ENCODE measurements at places on chromosomes 6 and 20.
A peak's percentile ranks its signal among the peaks of the same experiment; 100 is the strongest.

- no peak for DNase-seq
These were observed 135.5 kb downstream of the ZDHHC14 start for GRCh38 chr6:157516319-157517026.

GRCh38 chr20:42093542-42094440 is 475.6 kb upstream of the CHD6 start:
- DNase-seq, result no peak

GRCh38 chr6:18122128-18123093 is at the start of gene NHLRC1:
Gene NHLRC1 (minus strand): TSS chr6:18122677. CDS start chr6:18122606, 71 bp downstream.
- peak; percentile 89 for DNase-seq

DNA sequence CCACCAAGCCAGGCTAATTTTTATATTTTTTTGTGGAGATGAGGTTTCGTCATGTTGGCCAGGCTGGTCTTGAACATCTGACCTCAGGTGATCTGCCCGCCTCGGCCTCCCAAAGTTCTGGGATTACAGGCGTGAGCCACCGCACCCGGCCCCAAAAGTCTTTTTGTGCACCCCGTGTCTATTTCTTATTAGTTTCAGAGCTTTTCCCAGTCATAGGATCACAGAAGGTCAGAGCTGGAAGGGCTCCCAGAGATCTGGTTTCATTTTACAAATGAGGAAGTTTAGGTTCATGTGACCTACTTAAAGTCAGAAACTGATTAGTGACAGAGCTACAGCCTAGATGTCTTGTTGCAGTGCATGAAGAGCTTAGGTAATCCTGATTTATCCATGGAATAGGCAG is 1.6 kb upstream of the OGFRL1 start:
- DNase-seq, result no peak

GRCh38 chr6:4603856-4604369 is 172.3 kb upstream of the CDYL start:
- DNase-seq, result no peak

GRCh38 chr6:136188486-136188885 is 61.6 kb downstream of the MTFR2 start:
- DNase-seq, result no peak

DNA sequence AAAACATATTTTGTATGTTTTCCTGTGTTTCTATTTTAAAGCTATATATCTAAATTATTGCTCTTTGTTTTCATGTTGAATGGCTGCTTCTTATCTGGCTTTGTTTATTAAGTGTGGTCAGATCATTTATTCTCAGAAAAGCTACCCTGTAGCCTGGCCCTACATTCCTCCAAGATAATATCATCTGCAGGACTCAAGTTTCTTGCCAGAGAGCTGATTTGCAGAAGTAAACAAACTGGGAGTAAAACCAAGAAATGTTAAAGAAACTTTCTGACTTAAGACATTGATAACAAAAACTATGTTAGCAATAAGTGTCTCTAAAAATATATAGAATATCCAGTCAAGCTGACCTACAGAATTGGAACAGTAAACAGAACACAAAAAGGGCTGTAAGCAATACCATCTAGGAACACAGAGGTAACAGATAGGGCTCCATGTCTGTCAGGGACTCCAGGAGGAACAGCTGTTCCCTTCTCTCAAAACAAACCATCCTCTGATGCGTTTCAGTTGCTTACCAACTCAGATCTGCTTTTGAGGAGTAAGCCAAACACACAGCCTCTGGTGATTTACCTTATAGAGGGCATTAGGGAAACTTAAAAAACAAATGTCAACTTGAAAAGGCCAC is 17.5 kb upstream of the CEP85L start:
- no peak for DNase-seq

GRCh38 chr20:9422321-9423057 is 91.9 kb upstream of the LAMP5 start:
- no peak for DNase-seq

- DNase-seq, result no peak
These were observed 260.0 kb downstream of the C6orf118 start for GRCh38 chr6:165049362-165049761.

DNA sequence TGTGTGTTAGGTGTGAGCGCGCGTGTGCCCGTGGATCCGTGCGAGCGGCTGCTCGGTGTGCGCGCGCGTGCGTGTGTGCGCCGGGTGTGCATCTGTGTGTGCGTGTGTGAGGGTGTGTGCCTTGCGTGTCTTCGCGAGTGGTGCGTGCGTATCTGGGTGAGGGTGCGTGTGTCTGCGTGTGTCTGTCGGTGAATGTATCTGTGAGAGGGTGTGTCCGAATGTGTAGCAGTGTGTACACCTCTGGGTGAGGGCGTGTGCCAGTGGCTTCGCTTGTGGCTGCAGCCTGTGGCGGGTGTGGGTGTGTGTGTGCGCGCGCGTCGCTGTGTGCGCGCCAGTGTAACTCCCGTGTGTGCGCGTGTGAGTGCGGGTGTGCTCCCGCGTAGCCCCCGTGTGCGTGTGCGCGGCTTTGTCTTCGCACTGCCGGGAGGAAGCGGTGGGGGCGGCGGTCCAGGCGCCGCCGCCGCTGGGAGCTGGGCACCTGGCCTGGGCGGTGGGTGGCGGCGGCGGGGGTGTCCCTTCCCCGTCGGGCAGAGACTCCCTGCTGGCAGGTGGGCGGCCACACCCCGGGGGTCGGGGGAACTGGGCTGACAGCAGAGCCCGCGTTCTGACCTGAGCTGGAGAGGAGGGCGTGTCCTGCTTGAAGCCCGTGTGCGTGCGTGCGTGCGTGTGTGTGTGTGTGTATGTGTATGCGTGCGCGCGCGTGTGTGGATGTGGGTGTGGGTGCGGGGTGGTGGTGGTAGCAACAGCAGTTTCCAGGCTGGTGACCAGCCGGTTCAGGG is 61.3 kb upstream of the EPB41L1 start:
- DNase-seq, result peak; percentile 74

DNA sequence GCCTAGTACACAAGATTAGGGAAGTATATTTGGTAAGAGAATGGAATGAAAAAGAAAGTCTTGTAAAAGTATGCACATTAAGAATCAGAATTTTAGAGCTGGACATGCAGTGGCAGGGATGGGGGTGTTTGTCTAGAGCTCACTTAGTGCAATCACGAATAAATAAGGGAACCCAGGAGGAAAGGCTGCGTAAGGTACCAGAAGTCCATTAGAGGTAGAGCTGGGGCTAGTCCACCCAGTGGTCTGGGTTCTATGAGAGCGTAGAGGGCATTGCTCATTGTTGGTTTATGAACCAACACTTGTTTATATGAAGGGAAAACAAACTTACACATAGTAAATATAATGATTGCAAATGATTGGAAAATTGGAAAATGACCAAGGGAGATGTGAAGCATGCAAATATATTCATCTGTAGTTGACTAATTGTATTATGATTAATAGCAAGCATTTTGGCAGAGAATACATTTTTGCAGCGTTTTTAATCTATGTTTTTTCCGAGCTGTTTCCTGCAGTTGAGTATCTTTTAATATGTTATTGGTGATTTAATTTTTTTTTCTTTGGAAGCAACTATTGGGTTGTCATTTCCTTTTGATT is 3.2 kb downstream of the CDC40 start:
- no peak for DNase-seq

DNA sequence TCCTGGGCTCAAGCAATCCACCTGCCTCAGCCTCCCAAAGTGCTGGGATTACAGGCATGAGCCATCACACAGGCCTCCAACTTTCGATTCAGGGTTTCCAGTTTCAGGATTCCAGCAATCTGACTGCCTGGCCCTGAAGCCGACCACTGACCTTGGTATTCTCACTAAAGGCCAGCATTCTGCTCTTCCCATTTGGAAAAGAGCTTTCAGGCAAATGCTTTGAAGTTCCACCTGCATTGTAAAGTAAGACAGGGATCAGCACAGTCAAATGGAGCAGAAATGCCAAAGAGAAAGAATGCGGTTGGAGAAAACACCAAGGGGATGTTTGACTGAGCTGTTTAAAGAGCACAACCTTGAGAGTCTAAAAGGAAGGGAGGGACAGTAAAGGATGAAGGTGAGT is 117.0 kb upstream of the CEP85L start:
- DNase-seq, result no peak

GRCh38 chr6:130794010-130794697 is 33.1 kb upstream of the SMLR1 start:
- DNase-seq, result no peak

- no peak for DNase-seq
These were observed 2.5 kb downstream of the CNR1 start for GRCh38 chr6:88163616-88164015.

DNA sequence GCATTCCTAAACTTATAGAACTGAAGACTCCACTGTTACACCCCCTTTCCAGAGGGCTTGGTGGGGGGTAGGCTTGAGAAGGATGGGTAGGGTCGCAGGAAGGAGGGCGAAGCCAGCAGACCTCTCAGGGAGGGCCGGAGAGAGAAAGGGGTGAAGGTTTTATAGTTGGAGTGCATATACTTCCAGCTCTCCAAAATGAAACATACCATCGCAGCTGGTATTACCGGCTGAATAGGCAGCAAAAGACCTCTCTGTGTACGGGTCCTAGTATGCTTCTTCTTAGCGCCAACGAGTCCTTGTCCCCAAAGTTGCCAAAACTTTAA is 1.0 kb upstream of the VGLL2 start:
- DNase-seq, result no peak

DNA sequence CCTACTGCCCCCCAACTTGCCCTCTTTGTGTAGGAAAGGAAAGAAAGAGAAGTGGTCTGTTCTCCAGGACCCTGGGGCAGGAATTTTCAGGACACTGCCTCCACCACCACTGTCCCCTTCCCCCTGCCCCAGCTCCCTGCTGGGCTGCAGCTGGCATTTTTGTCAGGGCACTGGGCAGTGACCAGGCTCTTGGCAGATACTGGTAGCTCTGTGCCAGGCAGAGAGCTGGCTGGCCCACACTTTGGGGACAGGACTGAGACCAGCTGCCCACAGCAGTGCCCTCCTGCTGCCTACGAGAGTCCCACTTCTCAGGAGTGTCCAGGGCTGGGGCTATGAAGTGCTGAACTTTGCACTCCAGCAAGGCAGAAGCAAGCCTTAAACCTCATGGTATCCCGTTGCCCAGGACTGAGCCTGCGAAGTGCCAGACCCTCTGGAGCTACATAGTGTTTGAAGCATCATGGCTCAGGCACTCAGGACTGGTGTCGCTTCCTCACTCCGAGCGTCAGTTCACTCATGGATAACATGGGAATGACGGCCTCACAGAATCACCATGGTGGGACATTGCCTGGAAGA is 19.3 kb downstream of the SLC13A3 start:
- DNase-seq, result no peak

DNA sequence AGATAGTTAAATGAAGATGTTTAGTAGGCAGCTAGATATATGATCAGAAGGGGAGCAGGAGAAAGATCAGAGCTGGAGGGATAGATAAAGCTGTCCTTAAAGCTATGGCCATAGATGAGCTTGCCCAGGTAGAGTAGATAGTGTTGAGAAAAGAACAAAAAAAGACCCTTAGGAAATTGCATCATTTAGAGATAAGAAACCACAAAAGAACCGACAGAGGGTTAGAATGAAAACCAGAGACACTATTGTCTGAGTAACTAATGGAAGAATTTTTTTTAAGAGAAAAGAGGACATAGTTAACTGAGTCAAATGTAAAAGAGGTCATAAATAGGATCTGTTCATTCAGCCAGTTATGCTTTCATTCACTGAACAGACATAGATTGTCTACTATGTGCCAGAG is 101.8 kb downstream of the TNFAIP3 start:
- DNase-seq, result no peak

- DNase-seq, result no peak
These were observed 4.6 kb downstream of the SAMD3 start for GRCh38 chr6:130218134-130218533.

- no peak for DNase-seq
These were observed 124.0 kb upstream of the STXBP5 start for GRCh38 chr6:147080225-147080624.

DNA sequence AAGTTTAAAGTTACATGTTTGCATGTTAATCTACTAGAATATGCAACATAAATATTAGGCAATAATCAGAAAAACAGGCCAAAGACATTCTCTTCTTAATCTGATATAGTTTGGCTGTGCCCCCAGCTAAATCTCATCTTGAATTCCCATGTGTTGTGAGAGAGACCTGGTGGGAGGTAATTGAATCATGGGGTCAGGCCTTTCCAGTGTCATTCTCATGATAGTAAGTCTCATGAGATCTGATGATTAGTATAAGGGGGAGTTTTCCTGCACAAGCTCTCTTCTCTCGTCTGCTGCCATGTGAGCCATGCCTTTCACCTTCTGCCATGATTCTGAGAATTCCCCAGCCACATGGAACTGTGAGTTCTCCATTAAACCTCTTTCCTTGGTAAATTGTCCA is 1241.7 kb upstream of the ADGRB3 start:
- DNase-seq, result no peak

GRCh38 chr20:53876470-53876869 is 193.9 kb downstream of the BCAS1 start:
- no peak for DNase-seq

DNA sequence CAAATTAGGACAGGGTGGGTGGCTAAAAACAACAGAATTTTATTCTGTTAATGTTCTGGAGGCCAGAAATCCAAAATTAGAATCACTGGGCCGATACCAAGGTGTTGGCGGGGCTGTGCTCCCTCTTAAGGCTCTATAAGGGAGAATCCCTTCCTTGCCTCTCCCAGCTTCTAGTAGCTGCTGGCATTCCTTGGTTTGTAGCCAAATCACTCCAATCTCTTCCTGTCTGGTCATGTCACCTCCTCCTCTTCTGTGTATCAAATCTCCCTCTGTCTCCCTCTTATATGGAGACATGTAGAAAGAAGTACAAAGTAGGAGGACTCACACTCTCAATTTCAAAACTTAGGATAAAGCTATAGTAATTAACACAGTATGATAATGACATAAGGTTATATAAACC is 102.9 kb upstream of the SIRPA start:
- DNase-seq, result no peak

GRCh38 chr20:63463400-63464288 is 8.8 kb downstream of the KCNQ2 start:
- no peak for DNase-seq

GRCh38 chr6:13383328-13384163 is 55.2 kb upstream of the TBC1D7 start:
- peak; percentile 6 for DNase-seq

- DNase-seq, result no peak
These were observed 399.0 kb downstream of the CDKAL1 start for GRCh38 chr6:20933057-20933788.

DNA sequence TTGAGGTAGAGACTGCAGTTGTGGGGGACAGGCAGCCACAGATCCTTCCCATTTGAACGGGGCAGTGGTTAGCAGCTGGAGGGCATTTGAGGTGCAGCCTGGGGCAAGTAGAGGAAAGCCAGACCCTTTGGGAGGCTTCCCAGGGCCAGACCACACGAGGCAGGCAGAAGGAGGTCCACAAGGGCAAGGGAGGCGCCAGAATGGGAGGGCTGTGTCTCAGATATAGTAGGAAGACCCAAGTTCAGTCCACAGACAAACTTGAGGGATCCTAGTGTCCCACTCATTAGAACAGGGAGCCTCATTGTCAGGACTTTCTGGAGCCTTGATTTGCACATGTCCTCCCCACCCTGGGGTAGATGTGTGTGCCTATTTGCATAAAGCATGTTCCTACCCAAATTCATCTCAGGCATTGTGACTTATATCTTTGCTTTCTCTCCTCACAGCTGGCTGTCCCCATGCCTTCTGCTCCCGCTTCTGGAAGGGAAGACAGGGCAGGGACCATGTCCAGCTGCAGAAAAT is 166.0 kb downstream of the VEGFA start:
- DNase-seq, result peak; percentile 36

GRCh38 chr6:163332575-163332974 is 81.9 kb upstream of the QKI start:
- DNase-seq, result no peak

- no peak for DNase-seq
These were observed 1027.9 kb upstream of the ADGRB3 start for GRCh38 chr6:67606906-67607828.

GRCh38 chr6:58113960-58114359 is 796.5 kb downstream of the PRIM2 start:
- no peak for DNase-seq
